ENCODE measurements at places on chromosomes 11 and 22. TPM values are rescaled to one million over a fixed set of nuclear protein-coding genes. Genes with fewer than 3 reads are reported as not detected.

DNA sequence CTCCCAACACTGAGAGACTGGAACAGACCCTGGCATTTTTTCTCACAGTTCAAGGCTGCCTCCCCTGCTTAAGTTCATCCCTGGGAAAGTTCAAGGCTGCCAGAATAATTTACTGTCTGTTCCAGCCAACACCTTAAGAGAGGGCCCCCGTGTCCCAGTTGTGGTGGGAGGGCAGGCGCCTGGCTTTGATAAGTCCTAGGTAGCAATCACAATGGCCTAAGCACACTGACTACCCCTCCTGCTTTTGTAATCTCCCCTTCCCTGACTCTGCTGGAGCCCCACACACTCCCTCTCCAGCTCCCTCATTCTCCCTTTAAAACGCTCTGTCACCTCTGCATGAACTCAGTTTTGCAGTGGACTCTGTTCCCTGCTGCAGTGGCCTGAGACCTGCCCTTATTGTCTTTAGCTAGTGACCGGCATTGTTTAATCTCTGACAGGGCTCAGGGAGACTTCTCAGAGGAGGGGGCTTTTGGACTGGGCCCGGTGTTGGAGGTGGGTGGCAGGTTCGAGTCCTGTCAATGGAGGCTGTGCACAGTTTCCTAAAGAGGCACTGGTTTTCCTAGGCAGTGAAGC is 507.2 kb downstream of the TBC1D22A start:
- no peak overlapping the region for H3K4me3 ChIP-seq
- no peak for DNase-seq
- H3K27me3 ChIP-seq, result no peaks in the 10 kb centered on the region
- no peak overlapping the region for H3K27ac ChIP-seq

- H3K27me3 ChIP-seq, result no peaks in the 10 kb centered on the region
- DNase-seq, result no peak
- no peak overlapping the region for H3K27ac ChIP-seq
- H3K4me1 ChIP-seq, result no peaks in the 10 kb centered on the region
These were observed 33.7 kb upstream of the RAG2 start for GRCh38 chr11:36631774-36632173.

GRCh38 chr22:49023161-49023878 is 804.4 kb downstream of the BRD1 start:
- H3K27ac ChIP-seq, result no peak overlapping the region
- H3K27me3 ChIP-seq, result no peaks in the 10 kb centered on the region
- no peak for DNase-seq
- no peaks in the 10 kb centered on the region for H3K4me1 ChIP-seq
- H3K4me3 ChIP-seq, result no peak overlapping the region

- H3K4me1 ChIP-seq, result no peaks in the 10 kb centered on the region
- H3K27ac ChIP-seq, result no peak overlapping the region
- no peak overlapping the region for H3K4me3 ChIP-seq
- no peak for DNase-seq
These were observed 39.0 kb upstream of the RTL6 start for GRCh38 chr22:44537015-44537414.

Gene RAB36
- total RNA-seq, result 18.2 TPM

- no peak overlapping the region for H3K4me3 ChIP-seq
- H3K4me1 ChIP-seq, result no peaks in the 10 kb centered on the region
- DNase-seq, result no peak
These were observed 262.0 kb upstream of the PITPNB start for GRCh38 chr22:28180804-28181731.

Gene MIOX
- not detected for total RNA-seq

GRCh38 chr22:25084405-25085107 is 115.1 kb upstream of the CRYBB3 start:
- no peak for DNase-seq
- no peaks in the 10 kb centered on the region for H3K36me3 ChIP-seq
- H3K4me1 ChIP-seq, result no peaks in the 10 kb centered on the region
- H3K4me3 ChIP-seq, result no peak overlapping the region
- H3K27me3 ChIP-seq, result no peaks in the 10 kb centered on the region
- no peak overlapping the region for H3K27ac ChIP-seq

GRCh38 chr11:113591117-113591516 is 115.0 kb downstream of the TMPRSS5 start:
- H3K4me1 ChIP-seq, result no peaks in the 10 kb centered on the region
- no peaks in the 10 kb centered on the region for H3K36me3 ChIP-seq
- DNase-seq, result no peak
- H3K27ac ChIP-seq, result no peak overlapping the region
- H3K27me3 ChIP-seq, result no peaks in the 10 kb centered on the region

DNA sequence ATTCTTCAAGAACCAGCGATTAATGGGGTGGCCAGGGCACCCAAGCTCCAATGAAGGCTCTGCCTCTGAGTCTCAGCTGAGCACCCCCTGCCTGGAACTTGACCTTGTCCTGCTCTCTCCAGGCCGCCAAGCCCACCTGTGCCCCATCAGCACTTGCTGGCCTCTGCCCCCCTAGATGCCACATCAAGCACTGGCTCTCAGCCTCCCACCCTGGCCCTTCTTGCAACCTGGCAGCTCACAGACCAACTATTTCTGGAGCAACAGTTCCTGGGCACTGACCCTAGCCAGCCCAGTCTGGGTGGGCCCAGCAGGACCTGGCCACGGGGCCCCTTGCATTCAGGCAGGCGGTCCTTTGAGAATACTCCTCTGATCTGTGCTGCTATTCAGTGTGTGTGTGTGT is 98.8 kb upstream of the PITPNB start:
- DNase-seq, result peak; percentile 9
- no peak overlapping the region for H3K27ac ChIP-seq
- H3K27me3 ChIP-seq, result no peaks in the 10 kb centered on the region
- H3K36me3 ChIP-seq, result no peaks in the 10 kb centered on the region
- no peak overlapping the region for H3K4me3 ChIP-seq

Gene OR51E2
- 1.8 TPM for total RNA-seq

- no peak for DNase-seq
- no peak overlapping the region for H3K4me3 ChIP-seq
- no peaks in the 10 kb centered on the region for H3K4me1 ChIP-seq
- H3K36me3 ChIP-seq, result no peaks in the 10 kb centered on the region
- H3K27ac ChIP-seq, result no peak overlapping the region
These were observed 120.6 kb downstream of the MICAL3 start for GRCh38 chr22:17903564-17904295.

- DNase-seq, result no peak
- no peaks in the 10 kb centered on the region for H3K4me1 ChIP-seq
- H3K27ac ChIP-seq, result no peak overlapping the region
These were observed 14.7 kb downstream of the ZBTB44 start for GRCh38 chr11:130299978-130300377.

- no peaks in the 10 kb centered on the region for H3K36me3 ChIP-seq
- no peak overlapping the region for H3K4me3 ChIP-seq
- no peaks in the 10 kb centered on the region for H3K4me1 ChIP-seq
- no peaks in the 10 kb centered on the region for H3K27me3 ChIP-seq
- no peak for DNase-seq
These were observed 242.0 kb downstream of the DDX10 start for GRCh38 chr11:108906826-108907225.

DNA sequence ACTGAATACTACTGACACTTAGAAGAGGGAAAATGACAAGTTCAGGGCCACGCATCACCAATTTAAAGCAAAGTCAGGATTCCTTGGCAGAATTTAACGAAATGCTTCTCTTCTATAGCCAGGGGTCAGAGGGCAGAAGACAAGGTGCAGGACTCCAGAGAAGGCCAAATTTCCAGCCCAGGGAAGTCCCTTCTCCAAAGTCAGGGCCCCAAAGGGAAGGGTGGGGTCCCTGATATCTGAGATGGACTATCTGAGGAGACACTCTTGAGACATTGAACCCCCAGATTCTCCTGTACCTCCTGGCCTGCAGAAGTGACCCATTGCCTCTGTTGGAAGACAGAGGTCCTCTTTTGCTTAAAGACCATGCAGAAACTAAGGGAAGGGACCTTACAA is 91.2 kb downstream of the RPS6KA4 start:
- no peak overlapping the region for H3K4me3 ChIP-seq
- H3K36me3 ChIP-seq, result no peaks in the 10 kb centered on the region
- peaks cover 15% of the 10 kb centered on the region for H3K4me1 ChIP-seq
- DNase-seq, result no peak
- no peaks in the 10 kb centered on the region for H3K27me3 ChIP-seq

DNA sequence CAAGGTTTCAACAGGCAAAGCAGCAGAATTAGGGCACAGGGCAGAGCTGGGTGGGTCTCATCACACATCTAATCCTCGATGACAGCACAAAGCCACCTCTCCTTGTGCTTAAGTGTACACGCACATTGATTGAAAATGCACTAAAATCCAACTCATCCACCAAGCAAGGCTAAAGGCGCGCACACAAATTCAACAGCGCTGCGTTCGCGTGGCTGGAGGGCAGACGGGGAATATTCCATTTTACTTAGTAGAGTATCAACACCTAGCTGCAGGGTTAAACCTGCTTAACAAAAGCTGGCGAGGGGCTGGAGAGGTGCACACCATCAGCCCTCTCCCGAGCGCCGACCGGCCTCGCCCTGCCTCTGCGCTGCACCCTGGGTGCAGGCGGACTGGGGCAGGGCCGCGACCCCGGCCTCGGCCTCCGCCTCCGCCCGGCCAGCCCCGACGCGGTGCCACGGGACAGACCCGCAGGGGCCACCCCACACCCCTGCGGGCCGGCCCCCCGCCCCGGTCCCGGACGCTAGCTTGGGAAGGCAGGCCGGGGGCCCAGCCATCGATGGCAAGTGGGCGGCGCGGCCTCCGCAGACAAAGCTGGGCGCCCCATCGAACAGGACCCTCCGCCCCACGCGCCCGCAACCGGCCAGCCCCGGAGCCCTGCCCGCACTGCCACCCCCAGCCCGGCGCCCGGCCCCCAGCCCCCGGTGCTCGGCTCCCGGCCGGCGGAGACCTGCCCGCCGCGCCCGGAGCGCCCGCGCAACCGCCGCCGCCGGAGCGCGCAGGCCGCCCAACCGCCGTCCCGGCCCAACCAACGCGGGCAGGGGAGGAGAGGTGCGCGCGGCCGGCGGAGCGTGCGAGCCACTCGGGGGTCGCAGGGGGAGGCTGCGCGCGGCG is 929 bp downstream of the PRDM10 start:
- no peaks in the 10 kb centered on the region for H3K36me3 ChIP-seq
- H3K4me1 ChIP-seq, result peaks cover 4% of the 10 kb centered on the region
- H3K4me3 ChIP-seq, result peak overlapping the region; percentile 65
- peak; percentile 24 for DNase-seq

Gene RAB38
- total RNA-seq, result 1.3 TPM

Gene OR52N4
- total RNA-seq, result not detected

Gene RFPL3
- not detected for total RNA-seq

- H3K27me3 ChIP-seq, result no peaks in the 10 kb centered on the region
- H3K36me3 ChIP-seq, result no peaks in the 10 kb centered on the region
- H3K4me1 ChIP-seq, result no peaks in the 10 kb centered on the region
- no peak for DNase-seq
- H3K27ac ChIP-seq, result no peak overlapping the region
- H3K4me3 ChIP-seq, result no peak overlapping the region
These were observed 15.0 kb upstream of the OR8B8 start for GRCh38 chr11:124460459-124460858.

Gene MMP8
- 0.76 TPM for total RNA-seq

Gene OR6Q1
- not detected for total RNA-seq

Gene OR6A2
- not detected for total RNA-seq

DNA sequence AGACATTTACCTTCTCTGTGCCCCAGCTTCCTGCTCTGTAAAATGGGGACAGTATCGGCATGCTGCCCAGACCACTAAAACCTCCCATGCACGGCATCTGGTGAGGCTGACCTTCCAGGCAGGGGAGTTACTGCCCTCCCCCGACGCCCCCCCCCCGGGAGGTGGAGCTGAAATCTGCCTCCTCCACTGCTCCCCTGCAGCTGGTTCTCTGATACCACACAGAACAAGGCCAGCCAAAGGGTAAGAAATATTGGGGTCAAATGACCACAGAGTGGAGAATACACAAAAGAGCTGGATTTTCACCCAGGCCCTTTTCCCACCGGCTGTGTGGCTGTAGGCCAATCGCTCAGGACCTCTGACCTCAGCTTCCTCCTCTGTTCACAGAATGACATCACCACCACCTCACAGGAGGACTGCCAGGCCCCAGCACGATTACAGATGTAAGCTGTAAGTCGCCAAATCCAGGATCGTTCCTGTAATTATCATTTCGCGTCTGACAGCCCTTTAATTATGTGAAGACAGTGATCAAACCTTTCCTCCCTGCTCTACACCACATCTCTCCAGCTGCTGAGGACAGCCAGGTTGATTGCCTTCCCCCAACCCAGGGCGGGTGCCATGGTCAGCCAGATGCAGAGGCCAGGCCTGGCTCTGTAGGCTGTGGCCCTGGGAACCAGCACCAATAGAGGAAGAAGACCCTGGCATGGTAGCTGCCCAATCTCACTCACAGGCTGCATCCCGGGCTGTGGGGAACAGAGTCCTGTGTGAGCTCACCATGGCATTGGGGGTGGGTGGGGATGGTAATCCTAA is 35.7 kb upstream of the KLHL35 start:
- peak overlapping the region; percentile 81 for H3K27ac ChIP-seq
- H3K4me3 ChIP-seq, result no peak overlapping the region
- H3K36me3 ChIP-seq, result no peaks in the 10 kb centered on the region
- no peaks in the 10 kb centered on the region for H3K27me3 ChIP-seq
- H3K4me1 ChIP-seq, result peaks cover 12% of the 10 kb centered on the region
- DNase-seq, result peak; percentile 93

- H3K4me3 ChIP-seq, result peak overlapping the region; percentile 11
- DNase-seq, result peak; percentile 64
- H3K4me1 ChIP-seq, result no peaks in the 10 kb centered on the region
- no peaks in the 10 kb centered on the region for H3K27me3 ChIP-seq
- H3K36me3 ChIP-seq, result no peaks in the 10 kb centered on the region
These were observed 45.0 kb downstream of the OR4D9 start for GRCh38 chr11:59556115-59556916.

GRCh38 chr22:28810821-28811491 is 10.6 kb upstream of the XBP1 start:
- DNase-seq, result peak; percentile 32
- H3K27ac ChIP-seq, result peak overlapping the region; percentile 61
- H3K27me3 ChIP-seq, result no peaks in the 10 kb centered on the region

GRCh38 chr11:19499999-19500398 is 212.6 kb upstream of the NAV2 start:
- no peaks in the 10 kb centered on the region for H3K27me3 ChIP-seq
- H3K4me1 ChIP-seq, result no peaks in the 10 kb centered on the region
- H3K36me3 ChIP-seq, result no peaks in the 10 kb centered on the region
- no peak overlapping the region for H3K4me3 ChIP-seq
- no peak overlapping the region for H3K27ac ChIP-seq

DNA sequence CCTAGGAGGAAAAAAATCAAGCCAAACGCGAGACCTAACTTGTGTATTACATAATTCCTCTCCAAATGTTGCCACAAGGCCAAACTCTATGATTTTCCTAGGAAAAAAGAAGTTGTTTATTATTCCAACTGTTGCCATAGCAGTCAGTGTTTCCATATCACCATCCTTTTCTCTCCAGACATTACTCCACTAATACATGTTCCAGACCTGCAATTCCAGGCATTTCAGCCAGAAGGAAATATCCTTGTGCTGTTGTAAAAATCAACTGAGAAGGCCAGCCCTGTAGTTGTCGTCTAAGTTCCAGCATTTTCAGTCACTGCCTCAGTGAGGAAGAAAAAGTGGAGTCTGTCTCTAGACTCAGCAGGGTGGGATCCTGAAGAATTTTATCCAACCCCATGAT is 33.1 kb upstream of the PAMR1 start:
- H3K4me1 ChIP-seq, result no peaks in the 10 kb centered on the region
- H3K27ac ChIP-seq, result no peak overlapping the region
- DNase-seq, result no peak
- H3K27me3 ChIP-seq, result no peaks in the 10 kb centered on the region
- no peaks in the 10 kb centered on the region for H3K36me3 ChIP-seq
- no peak overlapping the region for H3K4me3 ChIP-seq

Data from uterus (tissue), 4 donors.